Renal cortical epithelial cell (primary cell): ENCODE measurements at places on chromosomes 12 and 14. TPM values are rescaled to one million over a fixed set of nuclear protein-coding genes. Genes with fewer than 3 reads are reported as not detected.

PIWIL1 gene
- not detected in 2 replicates for total RNA-seq

GALNT16 gene
- 1.1 TPM in 1 of 2 replicates, not detected in the other for total RNA-seq

ARHGAP9 gene
- not detected in 2 replicates for total RNA-seq

GRIN2B gene
- total RNA-seq = 0.52 and 0.89 TPM in 2 replicates

PIP4K2C gene
- 43.5 and 77.8 TPM in 2 replicates for total RNA-seq

TEX52 gene
- not detected in 2 replicates for total RNA-seq

MYL6B gene
- 57.8 and 70.2 TPM in 2 replicates for total RNA-seq

CLIP1 gene
- total RNA-seq = 38.6 and 76.7 TPM in 2 replicates

MIP gene
- 0.15 TPM in 1 of 2 replicates, not detected in the other for total RNA-seq

COX8C gene
- 0.60 TPM in 1 of 2 replicates, not detected in the other for total RNA-seq

PPP1R36 gene
- total RNA-seq = 1.7 and 2.6 TPM in 2 replicates

SPTB gene
- total RNA-seq = 0.10 TPM in 1 of 2 replicates, not detected in the other

OTX2 gene
- total RNA-seq = not detected in 2 replicates

UTP20 gene
- total RNA-seq = 19.8 and 25.1 TPM in 2 replicates

IRAK3 gene
- 3.0 and 4.0 TPM in 2 replicates for total RNA-seq

RGS6 gene
- not detected in 2 replicates for total RNA-seq

B4GALNT1 gene
- 0.20 and 1.4 TPM in 2 replicates for total RNA-seq

RNASE3 gene
- total RNA-seq = not detected in 2 replicates

CDCA3 gene
- total RNA-seq = 1.3 and 4.7 TPM in 2 replicates

PTPRO gene
- total RNA-seq = 0.45 and 0.69 TPM in 2 replicates

GPD1 gene
- 0.69 and 0.70 TPM in 2 replicates for total RNA-seq
